Fibroblast of skin of scalp (primary cell): ENCODE measurements at places on chromosomes 4 and X.

DNA sequence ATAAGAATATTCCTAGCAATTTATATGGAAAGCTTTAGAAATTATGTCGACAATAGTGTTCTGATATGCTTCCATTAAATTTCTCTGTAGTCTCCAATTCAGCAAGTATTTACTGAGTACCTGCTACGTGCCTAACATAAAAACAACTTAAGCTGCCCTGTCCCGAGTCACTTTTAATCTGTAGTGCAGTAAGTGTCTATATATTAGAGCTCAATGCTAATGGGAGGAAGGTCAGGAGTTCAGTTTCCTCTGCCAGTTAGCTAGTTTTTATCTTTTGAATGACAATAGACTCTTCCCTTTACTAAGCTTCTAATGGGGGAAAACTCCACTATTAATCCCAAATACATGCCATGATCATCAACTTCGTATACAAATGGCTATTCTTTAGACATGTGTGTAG lies 118.7 kb upstream of the NAP1L5 start:
- DNase-seq = no peak

DNA sequence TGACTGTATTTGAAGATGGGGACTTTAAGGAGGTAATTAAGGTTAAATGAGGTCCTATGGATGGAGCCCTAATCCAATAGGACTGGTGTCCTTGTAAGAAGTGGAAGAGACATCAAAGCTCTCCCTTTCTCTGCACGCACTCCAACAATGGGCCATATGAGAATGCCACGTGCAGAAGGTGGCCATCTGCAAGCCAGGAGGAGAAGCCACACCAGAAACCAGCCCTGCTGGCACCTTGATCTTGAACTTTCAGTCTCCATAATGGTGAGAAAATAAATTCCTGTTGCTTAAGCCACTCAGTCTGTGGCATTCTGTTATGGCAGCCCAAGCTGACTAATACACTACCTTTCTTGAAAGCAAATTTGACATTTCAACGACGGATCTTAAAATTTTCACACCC lies 73.2 kb downstream of the SMARCA1 start:
- DNase-seq = no peak

DNA sequence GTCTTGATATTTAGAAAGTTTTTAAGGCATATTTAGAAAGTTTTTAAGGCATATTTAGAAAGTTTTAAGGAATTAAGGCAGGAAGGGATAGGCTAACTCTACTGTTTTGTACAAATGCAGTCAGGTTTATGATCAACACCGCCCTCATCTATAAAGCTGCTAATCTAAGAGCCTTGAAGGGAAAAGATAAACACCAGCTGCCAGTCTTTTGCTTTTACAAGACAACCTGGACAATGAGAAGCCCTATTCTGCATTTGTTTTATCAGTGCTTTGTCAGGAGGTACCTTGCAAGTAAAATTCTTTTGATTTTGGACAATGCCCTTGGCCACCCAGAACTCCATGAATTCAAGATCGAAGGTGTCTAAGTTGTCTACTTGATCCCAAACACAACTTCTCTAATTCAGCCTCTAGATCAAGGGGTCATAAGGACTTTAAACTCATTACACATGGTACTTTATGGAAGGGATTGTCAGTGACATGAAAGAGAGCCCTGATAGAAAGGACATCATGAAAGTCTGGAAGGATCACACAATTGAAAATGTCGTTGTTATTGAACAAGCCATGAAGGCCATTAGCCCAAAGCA lies 39.8 kb downstream of the IL15 start:
- DNase-seq = no peak

DNA sequence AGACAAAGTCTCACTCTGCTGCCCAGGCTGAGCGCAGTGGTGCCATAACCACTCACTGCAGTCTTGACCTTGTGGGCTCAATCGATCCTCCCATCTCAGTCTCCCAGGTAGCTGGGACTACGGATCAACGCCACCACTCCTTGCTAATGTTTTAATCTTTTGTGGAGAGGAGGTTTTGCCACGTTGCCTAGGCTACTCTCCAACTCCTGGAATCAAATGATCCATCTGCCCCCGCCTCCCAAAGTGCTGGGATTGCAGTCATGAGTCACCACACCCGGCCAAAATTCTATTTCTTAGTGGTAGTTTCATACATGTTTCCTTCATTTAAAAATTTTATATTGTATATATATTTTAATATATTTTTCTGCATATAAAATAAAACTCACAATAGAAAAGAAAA lies 125.8 kb upstream of the CLNK start:
- no peak for DNase-seq

DNA sequence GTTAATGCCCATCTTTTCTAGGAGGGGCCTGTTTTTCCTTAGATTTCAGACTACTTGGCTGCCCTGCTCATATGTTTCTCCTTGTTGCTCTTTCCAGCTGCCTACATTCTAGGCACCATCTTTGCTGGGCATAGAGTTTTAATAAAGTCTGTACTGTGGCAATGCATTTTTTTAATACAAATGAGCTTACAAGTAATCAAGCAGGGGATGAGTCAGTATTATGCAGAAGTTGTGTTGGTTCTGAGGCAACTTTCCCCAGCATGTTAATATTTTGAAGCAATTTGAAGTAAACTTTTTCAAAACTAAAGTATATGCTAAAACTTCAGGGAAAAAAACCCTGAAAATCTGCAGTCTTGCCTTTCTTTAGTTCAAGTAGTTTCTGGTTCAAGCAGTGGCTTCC lies 372.0 kb upstream of the GATB start:
- DNase-seq = no peak

GRCh38 chrX:39823854-39824253 lies 273.9 kb downstream of the BCOR start:
- DNase-seq = no peak

- no peak for DNase-seq
Observed at GRCh38 chr4:20443015-20443805, 191.5 kb downstream of the SLIT2 start.

DNA sequence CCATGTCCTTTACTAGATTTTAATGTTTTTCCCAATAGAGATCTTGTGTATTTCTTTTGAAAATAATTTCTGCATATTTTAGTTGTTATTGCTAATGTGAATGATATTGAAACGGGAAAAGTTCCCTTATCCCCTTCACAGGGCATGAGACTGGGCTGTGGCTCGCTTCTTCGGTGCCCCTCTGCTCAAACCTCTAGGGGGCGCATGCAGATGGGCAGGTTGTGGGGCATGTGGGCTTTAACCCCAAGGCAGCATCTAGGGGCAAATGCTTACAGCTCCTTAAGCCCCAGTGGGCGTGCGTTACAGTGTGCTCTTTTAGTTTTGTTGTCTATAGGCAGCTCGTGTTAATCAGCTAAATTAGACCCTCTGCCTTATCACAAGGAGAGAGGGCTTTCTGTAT lies 194.7 kb downstream of the OPHN1 start:
- no peak for DNase-seq

DNA sequence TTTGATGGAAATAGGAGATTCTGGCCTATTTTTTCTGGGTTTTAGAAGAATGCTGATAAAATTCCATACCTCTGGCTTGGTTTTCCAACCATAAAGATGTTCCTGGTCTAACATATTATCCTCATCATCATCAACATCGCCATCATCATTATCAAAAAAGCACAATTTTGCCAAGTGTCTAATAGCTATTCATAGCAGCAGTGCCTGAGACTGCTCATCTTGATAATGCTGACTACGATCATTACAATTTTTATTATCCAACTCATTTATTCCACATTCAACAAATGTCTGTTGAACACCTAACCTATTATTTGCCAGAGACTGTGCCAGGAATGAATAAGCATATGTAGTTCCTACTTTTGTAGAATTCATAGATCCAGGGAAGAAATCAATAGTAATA lies 303.5 kb upstream of the GATB start:
- DNase-seq = no peak

GRCh38 chrX:2449135-2449886 lies 51.5 kb downstream of the DHRSX start:
- no peak for DNase-seq

DNA sequence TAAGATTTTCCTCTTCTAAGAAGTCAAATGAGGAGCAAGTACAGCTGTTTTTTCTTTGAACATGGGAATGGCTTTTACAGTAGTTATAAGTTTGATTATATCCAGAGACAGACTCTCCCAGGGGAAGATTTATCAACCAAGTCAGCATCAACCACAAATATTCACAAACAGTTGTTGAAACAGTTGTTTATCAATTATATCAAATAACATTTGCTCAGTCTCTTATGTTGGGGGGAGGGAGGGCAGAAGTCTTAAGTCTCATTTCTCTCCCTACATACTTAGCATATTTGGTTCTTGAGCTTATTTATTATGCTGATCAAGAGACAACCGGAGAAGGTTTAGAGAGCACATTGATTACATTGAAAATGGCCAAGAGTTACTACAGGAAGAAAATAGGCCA lies 110.1 kb downstream of the FBXO8 start:
- no peak for DNase-seq

DNA sequence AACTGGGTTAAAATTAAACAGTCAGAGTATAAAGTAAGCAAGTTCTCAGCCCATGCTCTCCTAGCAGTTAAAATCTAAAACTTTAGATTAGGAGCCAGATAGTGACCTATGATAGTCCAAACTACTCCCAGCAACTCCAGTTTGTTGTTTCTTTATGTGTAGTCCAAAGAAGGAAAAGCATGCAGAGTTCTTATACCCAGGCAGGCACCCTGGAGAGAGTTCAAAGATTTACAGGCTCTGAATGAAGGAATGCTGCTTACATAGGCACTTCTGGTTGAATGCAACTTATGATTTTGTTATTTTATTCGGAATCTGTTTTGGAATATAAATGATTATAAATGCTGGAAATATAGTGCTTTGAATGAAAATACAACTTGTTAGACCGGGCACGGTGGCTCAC lies 67.2 kb downstream of the GPAT3 start:
- peak; percentile 9 for DNase-seq

DNA sequence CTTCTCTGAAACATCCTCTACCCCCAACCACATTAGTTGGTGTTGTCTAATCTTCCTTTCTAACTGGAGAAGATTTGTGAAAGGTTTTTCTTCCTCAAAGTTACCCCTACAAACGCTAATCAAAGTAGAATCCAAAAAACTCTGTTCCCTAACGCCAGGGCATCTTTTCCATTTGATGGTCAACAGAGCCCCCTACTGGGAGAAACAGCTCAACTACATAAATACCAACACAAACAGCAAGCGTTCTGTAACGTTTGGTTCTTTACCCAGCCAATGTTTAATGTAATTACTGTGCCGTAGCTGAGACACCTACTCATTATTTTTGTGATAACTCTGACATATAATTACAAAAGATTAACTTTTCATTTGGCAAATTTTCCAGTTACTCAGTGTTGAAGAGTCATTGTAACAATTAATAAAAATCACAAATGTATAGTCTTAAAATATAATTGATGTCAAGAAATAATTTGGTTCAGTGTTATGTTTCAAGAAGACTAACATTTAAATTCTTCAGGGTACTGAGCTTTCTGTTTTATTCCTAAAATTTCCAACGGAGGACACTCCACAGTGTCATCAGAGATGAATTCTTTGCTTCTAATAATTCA lies 94.9 kb upstream of the TBC1D9 start:
- DNase-seq = peak; percentile 65

- no peak for DNase-seq
Observed at GRCh38 chrX:72273718-72274117, 3.3 kb downstream of the RPS4X start.

DNA sequence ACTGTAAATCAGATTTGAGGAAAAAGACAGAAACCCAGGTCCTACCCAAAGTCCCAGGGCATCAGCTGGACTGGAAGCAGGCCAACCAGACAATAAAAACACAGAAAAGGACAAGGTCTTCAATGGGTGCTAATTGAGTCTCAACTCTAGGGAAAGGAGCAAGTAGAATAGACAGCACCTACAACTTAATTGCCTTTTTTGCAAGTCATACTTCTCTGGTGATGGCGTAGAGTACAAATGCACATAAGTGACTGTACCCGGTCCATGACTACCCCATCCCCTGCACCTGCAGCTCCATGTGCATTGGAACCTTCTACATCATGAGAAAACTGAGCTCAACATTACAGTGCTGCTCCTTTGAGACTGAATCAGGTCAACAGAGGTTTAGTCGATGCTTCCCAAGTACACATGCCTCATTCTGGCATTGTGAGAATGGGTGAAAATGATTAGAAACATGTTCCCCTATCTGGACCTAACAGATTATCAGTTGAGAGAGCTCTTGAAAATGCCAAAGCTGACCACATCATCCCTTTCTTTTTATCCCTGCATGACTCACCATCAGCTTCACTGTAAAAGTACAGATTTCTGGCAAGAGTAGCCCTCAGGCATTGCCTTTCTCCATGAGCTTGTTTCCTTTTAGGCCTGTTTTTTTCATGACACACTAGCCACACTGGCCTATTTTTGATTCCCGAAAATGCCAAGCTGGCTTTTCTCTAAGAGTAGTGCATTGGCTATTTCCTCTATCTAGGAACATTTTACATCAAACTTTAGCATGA lies 298.3 kb downstream of the HS3ST1 start:
- DNase-seq = peak; percentile 91

- peak; percentile 8 for DNase-seq
Observed at GRCh38 chrX:150768132-150768485, 74.9 kb downstream of the MTMR1 start.
